Liver (tissue), 10 donors: ENCODE measurements at places on chromosomes 6 and 20. TPM values are rescaled to one million over a fixed set of nuclear protein-coding genes. Genes with fewer than 3 reads are reported as not detected.

RFX6 gene
- polyA plus RNA-seq, result not detected

PI16 gene
- polyA plus RNA-seq, result 0.12 TPM

FANCE gene
- 0.11 TPM for polyA plus RNA-seq

RING1 gene
- polyA plus RNA-seq, result 4.4 TPM

CYP24A1 gene
- not detected for polyA plus RNA-seq

OR2J3 gene
- polyA plus RNA-seq, result not detected

KLC4 gene
- polyA plus RNA-seq, result 47.4 TPM

GPSM3 gene
- polyA plus RNA-seq, result 6.0 TPM

SLC26A8 gene
- 0.26 TPM for polyA plus RNA-seq

NKX2-2 gene
- polyA plus RNA-seq, result not detected

ATAT1 gene
- polyA plus RNA-seq, result 5.4 TPM

KIF25 gene
- not detected for polyA plus RNA-seq

SPTLC3 gene
- polyA plus RNA-seq, result 10.5 TPM
